ENCODE measurements at places on chromosomes 11 and 22.

DNA sequence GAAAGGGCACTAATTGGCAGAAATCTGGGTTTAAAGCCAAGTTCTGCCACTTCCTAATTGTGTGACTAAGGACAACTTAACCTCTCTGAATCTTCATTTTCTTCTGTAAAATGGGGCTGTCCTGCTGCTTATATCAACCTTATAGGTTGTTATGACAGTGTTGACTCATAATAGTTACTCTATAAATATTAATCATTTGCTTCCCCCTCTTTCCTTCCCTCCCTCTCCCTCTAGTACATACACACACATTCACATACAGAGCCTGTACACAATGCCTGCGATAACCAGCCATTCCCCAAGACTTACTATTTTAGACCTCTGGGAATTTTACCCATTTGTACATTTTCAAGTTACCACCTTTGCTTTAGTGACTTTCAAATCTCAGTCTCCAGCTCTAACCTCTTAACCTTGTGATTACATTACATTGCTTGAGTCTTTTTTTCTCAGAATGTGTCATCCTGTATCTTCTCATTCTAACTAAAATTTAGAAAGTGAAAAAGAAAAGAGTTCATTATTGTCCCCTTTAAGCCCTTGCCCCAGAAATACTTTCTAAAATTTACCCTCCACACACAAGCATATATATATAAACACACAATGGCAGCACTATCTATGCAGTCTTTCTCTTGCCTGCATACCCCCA is 31.9 kb downstream of the GDPD4 start:
- no peak for DNase-seq

- DNase-seq: no peak
These were observed 14.0 kb downstream of the PANX1 start for GRCh38 chr11:94142308-94143281.

- no peak for DNase-seq
These were observed 703.7 kb downstream of the DLG2 start for GRCh38 chr11:84923489-84923888.

DNA sequence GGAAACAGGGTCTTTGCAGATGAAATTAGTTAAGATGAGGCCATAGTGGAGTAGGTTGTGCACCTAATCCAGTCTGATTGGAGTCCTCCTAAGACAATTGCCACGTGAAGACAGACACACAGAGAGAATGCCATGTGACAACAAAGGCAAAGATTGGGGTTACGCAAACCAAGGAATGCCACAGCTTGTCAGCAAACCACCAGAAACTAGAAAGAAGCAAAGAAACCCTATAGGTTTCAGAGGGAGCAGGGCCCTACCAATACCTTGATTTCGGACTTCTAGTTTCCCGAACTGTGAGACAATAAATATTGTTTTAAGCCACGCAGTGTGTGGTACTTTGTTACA is 8.2 kb upstream of the LAYN start:
- no peak for DNase-seq

DNA sequence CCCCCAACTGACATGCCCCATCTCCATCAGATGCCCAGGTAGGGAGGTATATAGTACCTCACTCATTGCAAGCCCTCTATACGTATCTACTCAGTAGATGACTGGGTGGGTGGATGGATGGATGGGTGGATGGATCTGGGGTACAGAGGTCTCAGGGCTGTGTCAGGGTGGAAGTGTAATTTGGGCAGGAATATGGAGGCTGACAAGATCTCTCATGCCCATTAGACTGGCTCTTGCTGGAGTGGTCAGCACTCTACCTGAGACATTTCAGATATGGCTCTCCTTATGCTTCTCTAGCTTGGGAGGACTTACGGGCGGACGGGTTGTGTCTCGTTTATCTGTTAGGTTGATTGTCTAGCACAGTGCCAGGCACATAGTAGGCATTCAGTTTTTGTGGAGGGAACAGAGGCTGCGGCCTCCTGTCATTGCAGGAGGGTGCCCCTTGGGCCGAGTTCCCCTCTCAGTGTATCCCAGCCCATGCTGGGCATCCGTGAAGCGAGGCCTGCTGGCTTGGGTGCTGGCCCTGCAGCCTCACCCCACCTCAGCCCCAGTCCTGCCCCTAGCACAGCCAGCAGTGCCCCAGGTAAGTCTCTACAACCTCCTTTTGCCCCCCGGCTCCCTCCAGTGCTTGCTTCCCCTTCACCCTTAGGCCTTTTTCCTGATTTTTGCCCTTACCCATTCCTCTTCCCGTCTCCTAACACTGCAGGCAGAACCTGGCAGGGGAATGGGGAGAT is 13.7 kb downstream of the ROBO3 start:
- no peak for DNase-seq

DNA sequence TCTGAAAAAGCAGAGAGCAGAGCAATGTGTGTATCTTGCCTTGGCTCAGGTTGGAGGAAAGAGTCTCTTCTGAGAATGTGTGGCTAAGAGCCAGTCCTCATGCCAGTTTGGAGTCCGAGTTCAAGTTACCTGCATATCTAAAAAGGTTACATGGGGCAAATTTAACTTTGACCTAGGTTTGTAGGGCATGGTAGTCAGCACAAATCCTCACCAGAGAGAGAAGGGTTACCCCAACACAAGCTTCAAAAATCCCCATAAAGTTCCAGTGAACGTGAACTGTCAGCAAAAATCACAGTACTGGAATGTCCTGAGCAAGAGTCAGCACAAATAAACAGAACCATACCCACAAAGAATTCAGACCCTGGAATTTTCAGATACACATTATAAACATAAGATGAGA is 13.8 kb downstream of the SDHD start:
- DNase-seq: no peak

DNA sequence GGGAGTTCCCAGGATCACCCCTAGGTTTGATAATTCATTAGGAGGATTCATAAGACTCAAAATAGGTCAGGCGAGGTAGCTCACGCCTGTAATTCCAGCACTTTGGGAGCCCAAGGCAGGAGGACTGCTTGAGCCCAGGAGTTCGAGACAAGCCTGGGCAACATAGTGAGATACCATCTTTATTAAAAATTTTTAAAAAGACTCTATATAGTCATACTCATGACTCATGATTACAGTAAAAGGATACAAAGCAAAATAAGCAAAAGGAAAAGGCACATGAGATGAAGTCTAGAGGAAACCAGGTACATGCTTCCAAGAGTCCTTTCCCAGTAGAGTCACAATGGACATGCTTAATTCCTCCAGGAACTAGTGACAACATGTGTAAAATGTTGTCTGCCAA is 13.9 kb upstream of the PTS start:
- DNase-seq: no peak

DNA sequence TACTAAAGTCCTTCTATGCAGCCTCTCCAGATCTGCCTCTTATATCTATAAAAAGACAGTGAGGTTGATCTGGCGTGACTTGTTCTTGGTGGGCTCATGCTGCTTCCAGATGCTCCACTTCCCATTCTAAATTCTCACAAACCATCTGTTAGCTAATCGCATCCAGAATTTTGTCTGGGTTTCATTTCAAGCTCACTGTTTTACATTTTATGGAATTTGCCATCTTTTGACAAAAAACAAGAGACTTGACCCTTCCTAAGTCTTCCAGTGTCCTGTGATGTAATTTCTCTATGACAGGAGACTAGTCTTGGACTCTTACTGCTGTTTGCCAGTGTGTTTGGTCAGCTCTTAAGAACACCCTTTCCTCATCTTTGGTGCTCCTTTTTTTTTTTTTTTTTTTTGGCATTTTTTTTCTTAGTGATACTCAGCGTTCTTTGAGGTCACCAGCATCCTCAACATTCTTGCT is 23.0 kb downstream of the CRKL start:
- no peak for DNase-seq

GRCh38 chr22:19525116-19525660 is 978 bp upstream of the CLDN5 start:
- no peak for DNase-seq

DNA sequence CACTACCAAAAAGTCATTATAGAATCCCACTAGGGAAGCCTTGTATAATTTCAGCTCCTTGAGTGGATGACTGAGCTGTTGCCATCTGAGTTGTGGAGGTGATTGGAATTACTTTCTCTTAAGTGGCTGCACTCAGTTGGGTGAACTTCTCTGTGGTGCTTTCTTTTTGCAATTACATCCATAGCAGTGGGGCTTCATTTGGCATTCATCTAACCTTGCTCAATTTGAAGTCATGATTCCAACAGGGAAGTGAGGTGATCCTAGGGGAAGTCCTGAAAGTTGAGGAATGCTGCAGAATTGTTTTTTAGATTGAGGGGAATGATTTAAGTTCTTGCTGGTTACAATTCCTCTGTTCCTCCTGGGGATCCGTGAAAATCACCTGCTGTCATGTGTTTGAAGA is 39.6 kb downstream of the ARHGAP42 start:
- DNase-seq: peak; percentile 28

DNA sequence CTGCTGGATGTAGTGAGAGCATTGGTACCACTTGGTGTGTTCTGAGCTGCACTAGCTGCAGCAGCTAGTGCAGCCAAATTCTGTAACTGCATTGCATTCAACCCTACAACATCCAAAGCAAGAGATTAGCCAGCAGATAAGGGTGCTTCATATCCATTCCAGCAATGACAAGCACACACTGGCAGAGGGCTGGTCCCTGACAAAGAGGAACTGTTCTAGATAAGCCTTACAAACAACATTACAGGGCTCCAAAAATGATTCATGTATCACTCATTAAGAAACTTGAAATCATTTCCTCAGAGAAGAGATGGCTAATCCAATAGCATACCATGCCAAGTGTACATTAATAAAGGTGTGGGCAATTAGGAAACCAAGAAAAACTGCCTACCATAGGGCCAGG is 28.4 kb upstream of the RAPSN start:
- DNase-seq: no peak

GRCh38 chr22:49525801-49526535 is 301.7 kb downstream of the BRD1 start:
- DNase-seq: no peak

DNA sequence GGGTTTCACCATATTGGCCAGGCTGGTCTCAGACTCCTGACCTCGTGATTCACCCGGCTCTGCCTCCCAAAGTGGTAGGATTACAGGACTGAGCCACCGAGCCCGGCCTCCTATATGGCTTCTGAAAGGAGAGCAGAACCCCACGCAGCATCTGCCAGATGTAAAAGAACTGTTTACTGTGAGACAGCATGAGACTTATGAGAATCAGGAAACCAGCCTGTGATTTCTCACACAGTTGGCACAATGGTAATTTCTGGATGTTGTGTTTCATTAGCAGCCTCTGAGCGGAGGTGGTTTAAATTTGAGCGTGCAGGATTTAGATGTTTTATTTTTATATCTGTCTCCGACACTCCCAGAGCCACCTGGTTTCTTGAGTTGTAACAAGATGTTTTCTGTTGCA is 33.8 kb downstream of the CEP164 start:
- no peak for DNase-seq

GRCh38 chr22:20128902-20129746 is 2.5 kb upstream of the ZDHHC8 start:
- DNase-seq: no peak

DNA sequence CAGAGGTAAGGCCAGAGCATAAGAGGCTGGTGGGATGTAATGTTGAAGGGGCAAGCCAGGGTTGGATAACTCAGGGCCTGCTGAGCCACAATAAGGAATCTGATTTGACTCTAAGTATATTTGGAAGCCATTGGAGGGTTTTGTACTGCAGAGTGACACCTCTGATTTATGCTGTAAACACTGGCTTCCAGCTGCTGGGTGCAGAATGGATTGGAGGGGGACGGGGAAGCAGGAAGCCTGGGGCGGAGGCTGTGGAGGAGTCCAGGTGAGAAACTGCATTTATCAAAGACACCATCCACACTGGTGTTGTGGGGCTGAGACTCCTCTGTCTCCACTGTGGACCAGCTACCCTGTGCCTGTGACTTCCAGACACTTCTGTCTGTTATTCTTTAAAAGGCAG is 26.8 kb downstream of the MIAT start:
- no peak for DNase-seq

GRCh38 chr11:119863851-119864601 is 135.0 kb upstream of the NECTIN1 start:
- DNase-seq: peak; percentile 68

GRCh38 chr11:6813656-6814055 is 14.2 kb upstream of the OR6A2 start:
- DNase-seq: no peak

GRCh38 chr11:81787584-81788049 is 946.0 kb downstream of the FAM181B start:
- peak; percentile 14 for DNase-seq

DNA sequence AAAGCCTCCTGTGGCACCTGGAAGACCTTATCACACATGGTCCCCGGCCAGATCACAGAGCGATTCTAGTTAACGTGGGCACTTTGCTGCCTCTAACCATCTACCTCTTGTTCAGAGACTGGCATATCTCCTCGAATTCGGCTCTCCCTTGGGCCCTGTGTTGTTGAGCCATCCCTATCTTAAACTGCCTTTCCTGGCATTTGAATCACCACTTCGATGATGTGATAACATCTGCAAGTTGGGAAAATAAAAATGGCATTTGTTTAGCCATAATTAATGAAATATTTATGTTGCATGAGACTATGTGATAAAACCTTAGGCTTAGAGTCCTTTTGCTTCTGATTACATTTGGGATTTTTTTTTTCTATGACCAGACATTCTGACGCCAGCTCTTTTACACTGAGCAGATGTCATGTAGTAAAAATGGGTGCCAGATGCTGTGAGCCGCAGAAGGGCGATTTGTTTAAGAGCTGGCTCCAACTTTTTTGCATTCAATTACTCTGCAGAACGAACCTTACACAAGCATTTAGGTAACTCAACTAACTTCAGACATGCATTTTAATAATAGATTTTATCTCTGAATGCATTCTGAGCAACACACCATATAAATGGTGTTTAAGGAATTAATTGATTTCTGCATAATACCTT is 58.5 kb upstream of the PARVA start:
- peak; percentile 97 for DNase-seq

DNA sequence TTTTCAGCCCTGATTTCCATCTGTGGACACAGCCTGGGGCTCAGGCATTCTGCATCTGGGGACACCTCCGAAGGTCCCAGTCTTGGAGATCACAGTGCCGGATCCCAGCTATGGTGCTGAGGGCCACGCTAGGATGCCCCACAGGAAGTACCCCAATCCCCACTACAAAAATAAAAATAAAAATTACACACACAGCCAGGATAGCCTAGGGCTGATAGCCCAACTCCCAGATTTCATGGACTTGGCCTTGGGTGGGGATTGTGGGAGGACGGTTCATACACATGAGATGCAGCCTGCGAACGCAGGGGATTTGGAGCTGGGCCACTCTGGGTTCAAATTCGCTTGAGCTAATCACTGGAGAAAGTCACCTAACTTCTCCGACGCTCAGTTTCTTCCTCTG is 237.7 kb downstream of the BUD13 start:
- DNase-seq: no peak

DNA sequence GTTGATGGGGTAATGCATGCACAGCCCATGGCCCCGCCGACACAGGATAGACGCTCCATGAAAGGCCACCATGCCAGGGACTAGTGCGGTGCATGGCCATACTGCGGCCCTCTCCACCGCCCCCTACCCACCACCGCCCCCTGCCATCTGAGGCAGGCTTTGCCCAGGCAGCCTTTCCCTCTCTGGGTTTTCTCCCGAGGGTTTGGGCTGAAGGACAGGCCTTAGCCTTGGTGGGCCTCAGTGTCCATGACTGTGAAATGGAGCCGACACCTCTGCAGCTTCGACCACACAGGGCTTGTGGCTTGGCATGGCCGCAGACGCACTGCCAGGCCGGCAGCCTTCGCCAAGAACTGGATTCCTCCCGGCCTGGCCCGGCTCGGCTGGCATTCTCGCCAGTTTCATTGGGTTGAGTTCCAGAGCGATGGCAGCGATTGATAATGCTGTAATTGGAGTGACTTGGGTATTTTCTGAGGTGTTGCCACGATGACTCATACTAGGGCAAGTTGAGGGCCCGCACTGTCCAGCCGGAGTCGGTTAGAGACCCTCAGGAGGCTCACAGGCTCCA is 111.3 kb downstream of the WNT7B start:
- DNase-seq: no peak
